ENCODE measurements at places on chromosomes 16 and 17.

- DNase-seq: no peak
These were observed 142.5 kb downstream of the CMIP start for GRCh38 chr16:81586977-81587625.

DNA sequence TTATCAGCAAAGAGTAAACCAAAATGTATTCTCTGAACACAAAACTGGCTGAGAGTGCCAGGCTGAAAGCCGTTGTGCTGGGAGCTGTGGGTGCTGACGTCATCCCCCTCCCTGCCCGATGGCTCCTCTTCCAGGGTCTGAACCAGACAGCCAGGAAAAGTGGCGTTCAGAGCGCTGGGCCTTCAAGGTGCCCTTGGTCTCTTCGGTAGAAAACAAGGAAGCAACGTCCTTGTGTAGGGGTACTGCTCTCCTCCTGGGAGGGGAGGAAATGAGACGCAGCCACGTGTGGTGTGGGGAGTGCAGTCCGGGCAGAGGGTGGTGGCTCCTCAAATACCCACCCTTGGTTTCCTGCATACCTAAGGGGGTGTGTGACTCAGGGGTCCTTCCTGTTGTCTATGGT lies 394.7 kb downstream of the SEC14L1 start:
- DNase-seq: no peak

- DNase-seq: no peak
These were observed 78.2 kb upstream of the MON1B start for GRCh38 chr16:77112746-77113145.

DNA sequence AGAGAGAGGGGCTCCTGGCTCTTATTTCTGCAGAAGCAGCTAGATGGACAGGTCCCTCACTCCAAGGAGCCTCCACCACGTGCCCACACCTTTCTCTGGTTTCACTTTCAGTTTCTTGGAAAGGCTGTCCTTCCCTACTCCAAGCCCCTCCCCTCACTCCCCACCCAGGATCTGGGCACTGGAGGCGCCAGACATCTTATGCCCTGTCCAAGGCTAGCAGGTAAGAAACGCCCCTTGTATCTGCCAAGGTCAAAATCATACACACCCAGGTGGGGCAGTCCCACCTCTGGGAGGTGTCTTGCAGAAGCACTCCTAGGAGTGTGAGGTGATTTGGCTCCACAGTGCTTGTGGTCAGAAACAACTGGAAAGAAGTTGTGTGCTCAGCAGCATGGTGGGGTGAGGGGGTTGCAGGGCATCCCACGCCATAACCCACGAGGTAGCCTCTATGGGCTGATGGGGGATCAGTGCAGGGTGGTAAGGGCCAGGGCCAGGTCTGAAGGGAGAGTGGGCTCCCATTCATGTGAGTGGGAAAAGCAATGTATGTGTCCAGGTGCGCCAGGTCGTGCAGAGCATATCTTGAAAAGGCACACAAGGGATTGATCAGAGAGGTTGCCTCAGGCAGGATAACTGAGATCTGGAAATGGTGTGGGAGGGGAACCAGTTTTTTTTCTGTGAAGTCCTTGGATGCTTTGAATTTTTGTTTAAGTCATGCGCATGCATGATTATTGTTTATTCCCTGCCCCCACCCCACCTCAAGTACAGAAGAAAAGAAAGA lies 31.8 kb upstream of the PRM1 start:
- no peak for DNase-seq

GRCh38 chr16:85253084-85253941 lies 141.0 kb upstream of the CIBAR2 start:
- peak; percentile 38 for DNase-seq

DNA sequence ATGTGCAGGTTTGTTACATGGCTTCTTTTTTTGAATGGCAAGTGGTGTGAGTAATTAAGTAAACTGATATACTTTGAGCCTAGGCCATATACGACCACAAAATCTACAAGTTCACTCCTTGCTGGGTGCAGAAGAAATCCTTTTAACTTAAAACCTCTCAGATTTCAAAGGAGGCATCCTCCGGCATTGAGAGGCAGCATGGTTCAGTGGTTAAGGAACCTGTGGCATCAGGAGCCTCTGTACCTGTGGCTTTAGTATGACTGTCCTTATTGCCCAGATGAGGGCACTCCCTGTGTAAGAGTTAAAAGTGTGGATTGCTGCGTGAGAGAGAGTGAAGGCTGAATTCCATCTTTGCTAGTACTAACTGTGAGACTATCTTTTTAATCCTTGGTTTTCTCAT lies 3.3 kb downstream of the NLRP1 start:
- DNase-seq: no peak

GRCh38 chr16:67940446-67941089 lies 3.4 kb downstream of the LCAT start:
- no peak for DNase-seq

DNA sequence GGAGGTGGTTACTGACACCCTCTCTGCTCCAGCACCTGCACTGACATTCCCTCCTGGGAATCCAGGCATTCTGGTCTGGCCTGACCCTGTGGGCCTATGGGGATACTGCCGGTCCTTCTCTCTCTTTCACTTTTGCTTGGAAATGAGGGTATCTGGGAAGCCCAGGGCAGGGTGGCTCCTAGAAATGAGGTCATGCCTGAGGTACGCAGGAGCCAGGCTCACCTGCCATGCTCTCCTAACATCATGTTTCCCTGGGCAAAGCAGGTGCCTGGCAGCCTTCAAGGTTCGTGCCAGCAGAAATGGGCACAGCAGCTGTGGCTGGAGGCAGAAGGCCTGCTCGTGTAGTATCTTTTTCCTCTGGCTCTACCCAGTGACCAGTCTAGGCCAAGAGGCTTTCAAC lies 3.3 kb downstream of the ITGA3 start:
- DNase-seq: no peak

DNA sequence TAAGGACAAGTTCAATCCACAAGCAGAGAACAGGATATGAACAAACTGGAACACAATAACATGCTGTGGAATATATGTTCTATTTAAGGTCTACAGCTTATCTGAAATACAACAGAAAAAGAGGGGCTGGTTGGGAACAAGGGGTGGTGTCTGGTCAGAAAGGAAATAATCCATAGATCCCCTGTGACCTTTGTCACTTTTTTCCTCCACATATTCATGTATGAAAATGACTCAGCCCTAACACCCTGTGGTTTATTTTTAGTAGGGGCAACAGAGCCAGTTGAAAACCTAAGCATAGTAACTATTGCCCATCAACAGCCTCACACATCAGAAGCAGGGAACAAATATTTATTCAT lies 12.3 kb upstream of the SPAG9 start:
- no peak for DNase-seq

GRCh38 chr17:32546031-32546444 lies 59.2 kb downstream of the CDK5R1 start:
- no peak for DNase-seq

- no peak for DNase-seq
These were observed 1.1 kb upstream of the THRA start for GRCh38 chr17:40061609-40062038.

DNA sequence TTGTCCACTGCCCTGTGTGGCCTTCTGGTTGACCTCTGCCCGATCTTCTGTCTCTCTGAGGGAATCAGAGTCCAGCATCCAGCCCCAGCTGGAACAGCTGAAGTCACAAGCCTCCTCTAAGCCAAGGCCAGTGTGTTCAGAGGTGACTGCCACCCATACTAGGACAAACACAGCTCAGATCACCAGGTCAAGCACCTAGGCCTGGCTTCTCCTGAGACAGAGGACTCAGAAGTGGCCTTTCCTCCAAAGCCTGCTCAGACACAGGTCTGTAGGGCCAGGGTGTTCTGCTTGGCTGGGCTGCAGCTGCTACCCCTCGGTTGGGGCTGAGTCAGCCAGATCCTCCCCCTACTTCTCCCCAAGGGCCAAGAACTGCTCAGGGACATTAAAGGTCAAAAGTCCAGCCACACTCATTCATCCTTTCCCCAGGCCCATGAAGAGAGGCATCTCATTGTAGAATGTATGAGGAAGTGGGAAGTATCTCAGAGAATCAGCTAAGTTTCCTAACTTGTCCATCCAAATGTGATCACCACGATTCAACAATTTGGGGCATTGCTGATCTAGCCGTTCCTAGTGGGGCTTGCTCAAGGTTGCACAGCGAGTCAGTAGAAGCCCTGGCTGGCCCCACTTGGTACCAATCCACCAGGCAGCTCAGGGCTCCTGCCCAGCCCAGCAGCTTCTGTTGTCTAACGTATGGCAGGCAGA lies 7.6 kb downstream of the SLC46A1 start:
- DNase-seq: no peak

- no peak for DNase-seq
These were observed 833 bp downstream of the WSCD1 start for GRCh38 chr17:6070913-6071511.

DNA sequence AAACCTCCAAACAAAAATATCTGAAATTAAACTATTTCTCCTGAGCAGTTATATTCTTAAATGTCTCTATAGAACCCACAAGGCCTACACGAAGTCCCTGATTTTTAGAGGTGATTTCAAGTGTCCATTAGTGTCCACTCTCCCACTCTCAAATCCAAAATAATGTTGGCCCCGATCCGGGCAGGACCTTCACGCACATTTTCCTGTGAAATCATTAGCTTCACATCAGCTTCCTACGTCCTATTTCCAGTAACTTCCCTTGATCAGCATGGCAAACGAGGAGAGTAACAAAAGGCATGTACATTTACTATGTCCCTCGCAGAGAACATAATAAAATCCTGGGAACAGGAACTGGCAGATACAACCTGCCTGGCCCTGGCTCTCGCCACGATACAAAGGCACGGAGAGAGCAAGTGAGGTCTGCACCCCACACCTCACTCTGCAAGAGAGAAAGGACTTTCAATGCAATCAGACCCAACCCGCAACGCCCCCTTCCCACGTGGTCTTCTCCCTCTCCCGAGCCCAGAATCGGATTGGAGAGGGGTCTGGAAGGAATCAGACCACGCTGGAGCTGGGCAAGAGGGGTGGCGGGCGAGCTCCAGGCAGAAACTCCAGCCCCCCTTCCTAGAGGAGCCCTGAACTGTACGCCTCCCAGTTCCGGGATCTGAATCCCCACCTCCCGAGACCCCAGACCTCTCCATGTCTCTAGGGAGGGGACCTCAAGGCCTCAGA lies 17.5 kb upstream of the C17orf78 start:
- DNase-seq: peak; percentile 23

DNA sequence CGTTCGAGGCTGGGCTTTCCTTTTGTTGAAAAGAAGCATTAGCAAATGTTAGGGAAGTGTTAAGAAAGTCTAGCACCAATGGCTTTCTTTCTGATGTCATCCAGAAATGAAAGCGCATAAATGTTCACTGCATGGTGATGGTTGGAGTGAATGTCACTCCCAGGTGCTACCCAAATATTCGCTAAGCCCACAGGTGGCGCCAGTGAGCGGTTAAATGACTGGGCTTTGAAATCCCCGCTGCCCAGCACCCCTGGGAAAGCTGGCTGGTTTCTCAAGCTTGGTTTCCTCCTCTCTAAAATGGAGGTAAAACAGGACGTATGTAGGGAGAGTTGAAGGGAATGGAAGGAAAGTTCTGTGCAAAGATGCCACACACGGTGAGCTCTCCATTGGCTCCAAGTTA lies 104.4 kb downstream of the IRX5 start:
- no peak for DNase-seq

GRCh38 chr16:16025214-16025968 lies 76.0 kb downstream of the ABCC1 start:
- DNase-seq: peak; percentile 70

GRCh38 chr16:64459402-64459801 lies 662.5 kb downstream of the CDH11 start:
- DNase-seq: no peak

GRCh38 chr17:57113011-57113410 lies 28.0 kb downstream of the AKAP1 start:
- no peak for DNase-seq

DNA sequence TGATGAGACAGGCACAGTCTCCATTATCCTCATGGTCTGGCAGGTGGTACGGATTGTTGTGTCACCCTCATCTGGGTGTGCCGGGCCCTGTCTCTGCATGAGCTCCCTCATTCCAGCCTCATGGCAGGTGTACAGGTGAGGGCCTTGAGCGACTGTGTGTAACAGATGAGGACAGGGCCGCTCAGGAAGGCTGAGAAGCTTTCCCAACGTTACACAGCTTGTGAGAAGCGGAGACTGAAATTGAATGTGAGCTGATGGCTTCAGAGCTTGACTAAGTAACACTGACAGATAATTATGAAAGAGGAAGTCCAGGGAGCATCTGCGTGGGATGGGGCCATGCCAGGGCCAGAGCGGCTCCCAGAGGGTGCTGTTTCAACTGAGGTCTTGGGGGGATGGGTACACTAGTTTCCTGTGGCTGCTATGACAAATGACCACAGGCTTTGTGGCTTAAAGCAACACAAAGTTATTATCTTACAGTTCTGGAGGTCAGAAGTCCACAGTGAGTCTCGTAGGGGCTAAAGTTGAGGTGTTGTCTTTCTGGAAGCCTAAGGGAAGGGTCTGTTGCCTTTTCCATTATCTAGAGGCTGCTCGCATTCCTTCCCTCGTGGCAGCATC lies 36.7 kb downstream of the CMIP start:
- DNase-seq: no peak

- no peak for DNase-seq
These were observed 464 bp upstream of the MRM1 start for GRCh38 chr17:36600936-36601302.

DNA sequence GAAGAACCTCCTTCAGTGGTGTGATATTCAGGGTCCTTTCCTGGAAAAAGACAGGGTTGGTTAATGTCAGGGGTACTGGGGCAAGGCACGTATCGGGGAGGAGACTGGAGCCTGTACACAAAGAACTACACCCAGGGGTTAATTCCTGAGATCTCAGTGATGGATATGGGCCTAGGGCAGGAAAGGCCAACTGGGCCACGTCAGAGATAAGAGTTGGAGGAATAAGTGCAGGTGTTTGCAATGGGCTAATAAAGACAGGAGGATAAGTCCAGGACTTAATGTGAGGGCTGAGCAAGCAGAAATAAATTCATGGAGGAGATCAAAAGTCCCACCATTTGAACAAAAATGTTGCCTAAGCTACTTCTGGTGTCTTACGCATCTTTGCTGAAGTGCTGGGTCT lies 10.4 kb upstream of the HERPUD1 start:
- no peak for DNase-seq

- no peak for DNase-seq
These were observed 18.8 kb downstream of the CDK5RAP3 start for GRCh38 chr17:47989700-47990099.

DNA sequence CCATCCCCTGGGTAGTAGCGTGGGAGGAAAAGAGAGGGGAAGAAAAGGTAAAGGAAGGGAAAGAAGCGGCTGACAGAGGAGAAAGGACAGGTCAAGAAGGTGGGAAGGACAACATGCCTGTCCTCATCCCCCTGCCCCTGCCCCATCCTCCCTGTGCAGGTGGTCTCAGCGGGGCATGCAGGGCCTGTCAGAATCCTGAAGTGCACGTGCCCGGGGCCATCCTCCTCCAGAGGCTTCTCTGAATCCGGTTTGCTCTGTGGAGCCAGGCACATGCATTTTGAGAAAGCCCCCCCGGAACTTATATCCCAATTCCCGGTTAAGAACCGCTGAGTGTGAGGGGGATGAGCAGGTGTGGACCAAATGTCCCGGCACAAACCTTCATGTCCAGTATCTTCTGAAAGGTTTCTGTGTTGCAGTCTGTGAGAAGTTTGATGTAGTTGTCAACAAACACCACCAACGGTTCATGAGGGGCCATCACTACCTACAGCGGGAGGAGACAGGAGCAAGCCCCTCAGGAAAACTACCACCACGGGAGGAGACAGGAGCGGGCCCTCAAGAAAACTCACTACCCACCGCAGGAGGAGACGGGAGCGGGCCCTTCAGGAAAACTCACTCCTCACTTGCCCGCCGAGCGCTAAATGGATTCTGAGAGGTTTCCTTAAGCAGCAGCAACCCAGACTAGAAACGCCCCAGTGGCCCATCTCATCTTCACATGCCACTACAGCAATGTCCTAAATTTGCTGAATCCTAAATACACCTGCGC lies 167.0 kb upstream of the RPH3AL start:
- no peak for DNase-seq

Data from stimulated activated naive CD4-positive, alpha-beta T cell treated with Interleukin-2 at 50 U/mL for 16 hours (primary cell).